NCI-H2107 (cell line): ENCODE measurements at places on chromosomes 3 and 15.

- no peak for DNase-seq
Observed at GRCh38 chr3:154849408-154849807, 230.7 kb upstream of the MME start.

GRCh38 chr3:113153499-113154107 is 57.8 kb upstream of the BOC start:
- no peak for DNase-seq

- DNase-seq: no peak
Observed at GRCh38 chr3:33067484-33067883, 29.5 kb downstream of the GLB1 start.

DNA sequence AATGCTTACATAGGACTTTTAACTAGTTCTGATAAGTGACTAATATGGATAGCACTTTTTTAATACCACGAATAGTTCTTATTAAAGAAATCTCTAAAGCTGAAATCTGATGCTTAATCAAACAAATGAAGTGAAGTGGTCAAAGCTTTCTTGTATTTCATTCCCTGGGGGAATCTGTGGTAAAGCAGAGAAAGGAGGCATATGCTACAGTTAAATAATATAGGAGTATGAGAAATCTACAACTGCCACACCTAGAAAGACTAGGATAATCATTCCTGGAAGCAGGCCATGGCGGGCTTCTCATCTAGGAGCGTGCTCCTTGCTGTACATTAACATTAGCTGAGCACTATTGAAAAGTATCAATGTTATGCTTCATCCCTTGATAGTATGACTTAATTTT is 835.7 kb downstream of the OTOL1 start:
- DNase-seq: no peak
